ENCODE measurements at places on chromosomes 16 and 17. TPM values are rescaled to one million over a fixed set of nuclear protein-coding genes. Genes with fewer than 3 reads are reported as not detected.

GRCh38 chr16:86681031-86681756 is 102.8 kb downstream of the FOXL1 start:
- DNase-seq, result no peak

- no peak for DNase-seq
Measured at GRCh38 chr16:31344712-31345111, 10.3 kb upstream of the ITGAX start.

Gene NUBP2
- 98.1 TPM for total RNA-seq

GRCh38 chr17:28550858-28551257 is 1.6 kb downstream of the UNC119 start:
- DNase-seq, result no peak

Gene KRT32
- not detected for total RNA-seq

Gene MT3
- total RNA-seq, result not detected

GRCh38 chr16:71734511-71734910 is 10.0 kb upstream of the PHLPP2 start:
- DNase-seq, result no peak

GRCh38 chr17:15083225-15083624 is 181.9 kb downstream of the PMP22 start:
- DNase-seq, result no peak

DNA sequence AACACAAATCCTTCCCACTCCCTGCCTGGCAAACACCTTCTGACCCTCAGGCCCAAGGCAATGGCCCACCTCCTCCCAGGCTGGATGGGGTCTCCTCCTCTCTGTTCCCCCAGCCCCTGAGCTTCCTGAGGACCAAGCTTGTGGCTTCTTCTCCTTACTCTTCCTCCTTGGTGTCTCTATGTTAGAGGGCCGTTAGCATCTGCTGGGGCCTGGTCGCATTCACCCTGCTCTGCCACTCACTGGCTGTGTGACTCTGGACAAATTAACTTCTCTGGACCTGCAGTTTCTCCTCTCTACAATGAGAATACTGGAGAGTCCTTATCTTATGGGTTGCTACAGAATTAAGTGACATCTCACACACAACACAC is 725 bp upstream of the MT2A start:
- DNase-seq, result no peak

DNA sequence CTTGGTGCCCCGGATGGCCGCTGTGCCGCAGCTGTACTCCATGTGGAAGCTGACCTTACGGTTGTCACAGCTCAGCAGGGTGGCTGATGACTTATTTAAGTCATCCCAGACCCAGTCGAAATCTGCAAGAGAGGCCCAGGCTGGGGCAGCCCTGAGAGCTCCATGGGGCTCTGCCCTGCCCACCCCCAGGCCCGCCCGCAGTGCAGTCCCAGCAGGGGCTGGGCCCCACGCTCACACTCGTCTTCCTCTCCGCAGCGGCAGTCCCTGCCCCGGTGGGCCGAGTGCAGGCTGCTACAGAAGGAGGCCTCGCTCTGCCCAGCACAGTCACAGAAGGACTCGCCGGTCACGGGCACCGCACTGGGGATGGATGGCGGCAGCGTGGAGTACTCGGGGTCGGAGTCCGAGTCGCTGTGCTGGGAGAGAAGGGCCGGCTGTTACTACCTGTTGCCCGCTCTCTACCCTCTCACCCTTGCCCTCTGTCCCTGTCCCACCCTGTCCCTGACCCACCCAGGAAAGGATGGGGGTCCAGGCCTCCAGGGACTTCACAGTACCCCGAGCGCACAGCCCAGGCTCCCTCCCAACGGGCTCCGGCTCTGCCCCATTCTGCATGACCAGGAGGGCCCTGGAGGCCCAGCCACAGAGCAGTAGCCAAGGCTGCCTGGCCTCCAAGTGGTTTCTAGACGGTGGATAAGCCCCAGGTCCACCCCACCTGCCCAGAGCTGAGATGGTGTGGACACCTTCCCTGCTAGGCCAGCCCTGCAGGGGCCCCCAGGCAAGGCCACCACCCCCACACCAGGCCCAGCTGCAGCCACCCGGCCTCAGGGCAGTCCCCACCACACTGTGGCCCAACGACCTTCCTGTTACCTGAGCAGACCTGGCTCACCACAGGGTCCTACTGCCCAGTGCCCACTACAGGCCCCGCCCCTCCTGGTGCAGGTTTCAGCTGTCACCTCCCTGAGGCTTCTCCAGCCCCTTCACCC is 3.9 kb downstream of the SPSB3 start:
- DNase-seq, result no peak

- peak; percentile 94 for DNase-seq
Measured at GRCh38 chr16:57304169-57305061, 19.9 kb upstream of the PLLP start.

All from Calu3 (cell line).